Muscle of arm (tissue), 14 donors: ENCODE measurements at places on chromosomes 2 and 18. TPM values are rescaled to one million over a fixed set of nuclear protein-coding genes. Genes with fewer than 3 reads are reported as not detected.
A peak's percentile ranks its signal among the peaks of the same experiment; 100 is the strongest.

DNA sequence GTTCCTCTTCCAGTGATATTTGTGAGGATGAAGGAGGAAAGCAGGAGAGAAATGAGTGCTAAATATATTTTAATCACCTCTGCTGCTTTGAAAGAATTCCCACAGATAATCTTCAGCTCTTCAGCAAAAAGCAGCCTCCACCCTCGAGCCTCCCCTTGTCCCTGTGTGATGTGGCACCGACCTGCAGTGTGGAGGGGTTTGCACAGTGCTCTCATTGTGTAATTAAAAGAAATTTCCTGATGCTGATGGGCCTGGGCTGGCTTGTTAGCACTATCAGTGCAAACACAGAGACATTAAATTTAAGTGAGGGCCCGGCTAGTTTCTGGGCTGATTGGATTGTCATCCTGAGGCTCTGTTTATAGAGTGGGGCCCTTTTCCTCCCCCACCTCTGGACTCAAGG, 53.4 kb downstream of the KIF5C start:
- no peak for DNase-seq

DNA sequence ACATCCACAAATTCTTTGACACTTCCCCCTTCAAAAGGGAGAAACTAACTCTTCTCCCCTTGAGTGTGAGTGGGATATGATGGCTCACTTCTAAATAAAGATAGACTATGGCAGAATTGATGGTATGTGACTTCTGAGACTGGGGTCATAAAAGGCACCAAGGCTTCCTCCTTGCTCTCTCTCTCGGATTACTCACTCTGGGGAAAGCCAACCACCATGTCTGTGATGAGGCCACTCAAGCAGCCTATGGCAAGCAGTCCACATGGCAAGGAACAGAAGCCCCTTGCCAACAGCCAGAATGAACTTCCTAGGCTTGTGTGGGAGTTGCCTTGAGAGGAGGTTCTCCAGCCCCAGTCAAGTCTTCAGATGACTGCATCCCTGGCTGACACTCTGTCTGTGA, 43.6 kb downstream of the KIAA2012 start:
- no peak for DNase-seq

GRCh38 chr2:7190587-7191324, 273.5 kb downstream of the RNF144A start:
- DNase-seq: no peak

DNA sequence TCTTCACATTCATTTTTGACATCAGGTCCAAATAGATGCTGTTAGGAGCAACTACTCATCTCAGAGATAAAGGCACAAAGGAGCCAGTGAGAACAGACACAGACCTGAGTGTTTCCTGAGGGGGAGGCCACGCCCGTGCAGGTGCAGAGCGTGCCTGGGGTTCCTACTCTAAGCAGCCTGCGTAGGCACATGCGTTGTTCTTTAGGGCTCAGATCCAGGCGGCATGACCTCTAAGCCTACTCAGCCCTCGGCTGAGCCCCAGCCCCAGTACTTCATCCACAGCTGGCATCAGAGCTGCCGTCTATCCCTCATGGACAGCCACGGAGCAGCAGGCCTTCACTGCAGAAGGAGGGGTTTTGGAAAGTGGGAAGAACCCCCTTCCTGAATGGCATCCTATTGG, 54.9 kb upstream of the PXDN start:
- DNase-seq: no peak

The ANO7 gene
- polyA plus RNA-seq: 10.2 TPM

- DNase-seq: no peak
Observed at GRCh38 chr2:25853038-25853638, 25.1 kb downstream of the ASXL2 start.

DNA sequence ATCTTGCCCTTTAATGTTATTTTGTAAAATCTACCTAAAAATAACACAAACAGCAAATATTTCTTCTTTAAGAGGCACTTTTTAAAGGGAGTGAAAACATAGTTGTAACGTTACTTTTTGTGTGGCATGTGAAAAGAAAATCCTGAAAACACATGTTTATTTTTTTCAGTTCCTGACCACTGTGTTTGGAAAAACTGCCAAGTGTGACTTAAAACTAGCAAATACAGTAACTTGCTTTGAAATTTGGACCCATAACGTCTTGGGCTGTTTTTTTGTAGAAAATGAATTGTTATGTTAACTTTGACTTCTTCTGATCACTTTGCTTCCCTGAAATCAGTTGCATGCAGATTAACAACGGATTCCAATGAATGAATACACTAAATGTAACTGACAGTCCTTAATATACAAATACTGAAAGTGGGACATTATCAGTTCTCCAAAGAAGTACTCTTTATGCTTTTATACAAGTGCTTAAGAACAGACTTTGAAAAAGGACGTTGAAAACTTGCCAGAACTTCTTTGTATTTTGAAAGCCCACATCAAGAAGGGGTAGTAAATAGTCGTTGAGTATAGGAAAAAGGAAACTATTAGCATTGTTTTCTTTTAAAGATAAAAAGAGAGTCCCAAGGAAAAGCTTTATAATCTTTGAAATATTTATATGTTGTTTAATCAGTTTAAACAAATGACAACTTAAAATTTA, 96.1 kb upstream of the ZEB2 start:
- no peak for DNase-seq

- DNase-seq: peak; percentile 78
Observed at GRCh38 chr18:13452388-13452811, 233.8 kb downstream of the LDLRAD4 start.

- no peak for DNase-seq
Observed at GRCh38 chr2:158712791-158713522, 82.2 kb upstream of the DAPL1 start.

The CHRND gene
- 130 TPM for polyA plus RNA-seq

DNA sequence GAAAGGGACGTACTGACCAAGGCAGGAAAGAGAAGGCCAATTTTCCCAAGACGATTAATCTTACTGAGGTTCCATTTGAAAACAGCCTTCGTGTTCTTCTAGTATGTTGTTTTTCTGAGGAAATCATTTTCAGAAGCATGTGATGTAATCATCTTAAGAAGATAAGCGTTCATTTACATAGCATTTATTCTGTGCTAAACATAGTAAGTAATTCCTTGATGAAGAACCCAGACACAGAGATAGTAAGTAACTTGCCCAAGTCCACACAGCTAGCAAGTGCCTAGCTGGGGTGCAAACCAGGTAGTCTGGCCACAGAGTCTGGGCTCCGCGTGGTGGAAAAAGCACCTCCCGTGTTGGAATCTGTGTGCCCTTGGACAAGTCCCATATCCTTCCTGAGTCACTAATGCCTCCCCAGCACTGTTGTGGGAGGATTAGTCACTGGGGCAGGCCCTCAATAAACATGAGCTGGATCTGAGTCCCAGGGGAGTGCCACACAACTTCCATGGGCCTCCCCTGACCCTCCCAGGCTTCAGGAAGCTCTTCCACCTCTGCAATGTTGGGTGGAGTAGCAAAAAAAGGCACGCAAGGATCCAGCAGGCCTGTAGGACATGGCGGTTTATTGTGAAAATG, 26.9 kb upstream of the ASAP2 start:
- no peak for DNase-seq

DNA sequence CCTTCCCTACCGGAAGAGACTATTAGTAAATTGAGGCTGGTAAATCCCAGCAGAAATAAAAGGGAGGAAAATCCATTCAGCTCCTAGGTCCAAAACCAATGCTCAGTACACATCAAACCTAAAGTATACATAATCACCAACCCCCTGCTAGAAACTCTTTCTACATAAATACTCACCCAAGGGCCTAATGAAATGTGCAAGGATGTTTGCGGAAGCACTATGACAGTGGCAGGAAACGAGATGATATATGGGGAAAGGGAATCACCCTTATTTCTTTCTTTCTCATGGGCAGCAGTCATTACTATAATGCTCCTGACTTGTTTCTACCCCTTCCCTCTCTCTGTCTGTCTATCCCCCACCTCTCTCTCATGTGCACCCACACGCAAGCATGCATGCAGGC, 1.3 kb upstream of the SCTR start:
- DNase-seq: no peak

- no peak for DNase-seq
Observed at GRCh38 chr2:22134421-22134820, 1010.7 kb downstream of the TDRD15 start.

DNA sequence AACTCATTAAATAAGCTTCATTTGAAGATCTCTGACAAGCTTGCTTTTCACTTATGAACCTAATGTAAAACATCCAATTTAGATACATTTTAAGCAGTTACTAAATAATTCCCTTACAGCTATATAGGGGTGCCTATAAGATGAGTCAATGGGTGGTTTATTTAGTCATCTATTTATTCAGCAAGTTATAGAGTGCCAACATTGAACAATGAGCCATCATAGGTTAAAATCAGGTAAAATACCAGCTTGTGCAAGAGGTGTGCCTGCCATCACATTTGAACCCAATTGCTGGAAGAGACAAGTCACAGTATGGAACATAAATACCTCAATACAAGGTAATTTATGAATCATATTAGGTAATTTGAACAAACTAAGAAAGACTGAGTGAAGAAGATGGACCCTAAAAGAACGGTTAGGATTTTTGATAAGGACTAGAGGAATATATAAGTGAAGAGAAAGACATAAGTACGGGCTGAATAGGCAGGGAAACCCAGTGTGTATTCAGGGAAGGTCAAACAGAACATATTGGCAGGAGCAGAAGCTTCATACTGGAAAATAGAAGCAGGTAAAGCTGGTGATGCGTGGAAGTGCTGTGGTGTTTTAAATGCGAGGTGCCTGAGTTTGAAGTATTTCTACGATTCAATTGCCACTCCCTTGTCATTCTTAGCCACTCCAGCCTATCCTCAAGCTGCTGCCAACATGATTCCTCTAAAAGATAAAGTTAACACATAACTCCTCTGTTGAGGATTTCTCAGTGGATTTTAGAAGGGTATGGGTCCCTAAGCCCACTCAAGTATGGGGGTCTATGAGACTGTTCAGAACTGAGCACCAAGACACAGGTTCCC, 18.9 kb upstream of the STAT4 start:
- DNase-seq: no peak

DNA sequence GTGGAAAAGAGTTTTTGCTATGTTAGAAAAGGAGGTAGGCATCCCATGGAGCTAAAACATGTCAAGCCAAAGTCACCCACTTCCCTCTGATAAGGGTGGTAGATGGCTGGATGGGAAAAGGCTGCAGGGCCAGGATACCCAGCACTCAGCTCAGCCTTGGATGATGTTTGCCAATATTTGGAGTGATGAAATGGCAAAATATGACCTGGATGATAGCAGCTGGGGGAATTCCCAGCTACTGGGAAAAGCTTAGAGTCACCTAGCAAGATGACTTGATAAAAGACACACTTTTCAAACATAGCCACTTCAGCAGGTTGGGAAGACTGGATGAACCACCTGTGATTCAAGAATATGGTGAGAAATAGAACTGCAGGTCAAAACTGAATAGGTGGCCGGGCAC, 10.1 kb downstream of the RFX8 start:
- DNase-seq: no peak

DNA sequence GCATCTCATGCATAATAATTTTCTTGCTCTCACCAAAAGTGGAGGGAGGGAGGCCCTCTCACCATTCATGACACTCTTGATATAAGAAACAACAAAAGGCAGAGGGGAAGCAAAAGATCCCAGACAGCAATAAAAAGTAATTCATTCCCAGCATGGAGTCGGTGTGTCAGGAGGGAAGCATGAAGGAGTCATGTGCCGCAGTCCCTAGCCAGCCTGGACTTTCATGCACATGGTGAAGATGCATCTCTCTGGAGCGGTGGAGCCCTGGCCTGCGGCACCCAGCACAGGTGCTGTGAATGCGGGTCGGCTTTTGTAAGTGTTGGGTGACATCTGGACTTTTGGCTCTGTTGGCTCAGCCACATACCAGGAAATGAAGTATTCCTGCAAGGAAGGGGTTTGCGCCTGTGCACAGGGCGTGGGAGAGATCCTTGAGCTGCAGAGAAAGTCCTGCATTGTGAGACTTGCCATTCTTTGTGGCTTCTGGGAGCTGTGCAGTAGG, 119.4 kb downstream of the COPS8 start:
- DNase-seq: no peak

The ST6GAL2 gene
- 4.4 TPM for polyA plus RNA-seq

DNA sequence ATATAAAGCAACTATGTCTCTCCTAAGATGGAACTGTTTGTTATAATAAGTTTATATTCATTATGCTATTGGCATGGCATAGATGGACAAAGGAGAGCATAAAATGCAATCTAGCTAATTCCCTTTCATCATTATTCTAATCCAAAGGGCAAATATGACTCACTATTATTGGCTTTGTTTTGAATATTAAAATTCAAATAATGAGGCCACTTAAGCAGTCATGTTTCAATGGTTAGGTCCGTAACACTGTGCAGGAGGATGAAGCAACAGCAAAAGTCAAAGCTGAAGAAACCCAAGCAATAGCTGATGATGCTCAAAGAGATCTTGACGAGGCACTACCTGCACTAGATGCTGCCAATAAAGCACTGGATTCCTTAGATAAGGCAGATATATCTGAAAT, 177.1 kb downstream of the TRABD2A start:
- DNase-seq: no peak

The ALKAL2 gene
- 2.1 TPM for polyA plus RNA-seq

GRCh38 chr2:147615726-147616125, 229.1 kb upstream of the ACVR2A start:
- DNase-seq: no peak

- DNase-seq: no peak
Observed at GRCh38 chr2:202425036-202425435, 48.9 kb downstream of the BMPR2 start.

GRCh38 chr2:68839260-68839833, 31.9 kb downstream of the BMP10 start:
- DNase-seq: no peak

DNA sequence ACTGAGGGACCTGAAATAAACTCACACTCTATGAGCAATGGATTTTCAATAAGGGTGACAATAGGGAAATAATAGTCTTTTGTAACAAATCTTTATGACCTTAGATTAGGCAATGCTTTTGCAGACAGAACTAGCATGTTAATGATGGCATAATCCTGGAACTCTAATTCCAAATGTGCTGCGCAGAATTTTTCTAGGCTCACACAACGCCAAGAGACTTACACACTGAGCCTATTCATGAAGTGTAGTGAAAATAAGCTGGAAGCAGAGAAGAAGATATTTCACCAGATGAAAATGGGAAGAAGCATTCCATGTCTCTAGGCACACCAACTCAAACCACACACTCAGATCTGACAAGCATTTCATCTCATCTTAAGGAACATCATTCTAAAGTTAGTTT, 178.5 kb downstream of the L3MBTL4 start:
- no peak for DNase-seq

The RND3 gene
- 38.1 TPM for polyA plus RNA-seq

- no peak for DNase-seq
Observed at GRCh38 chr18:13982126-13982525, 66.8 kb upstream of the MC2R start.

The CYB5A gene
- polyA plus RNA-seq: not detected

The SCG2 gene
- 0.07 TPM for polyA plus RNA-seq
